Panc1 (cell line): ENCODE measurements at places on chromosomes 5 and 9. TPM values are rescaled to one million over a fixed set of nuclear protein-coding genes. Genes with fewer than 3 reads are reported as not detected.

GAS1 gene
- 0.13 TPM for total RNA-seq

CDC42SE2 gene
- total RNA-seq: 46.1 TPM

IPPK gene
- 5.4 TPM for total RNA-seq

PCDHB12 gene
- 0.44 TPM for total RNA-seq

BTNL3 gene
- total RNA-seq: not detected

TMEM174 gene
- not detected for total RNA-seq

GABRP gene
- not detected for total RNA-seq

FOXI1 gene
- 0.44 TPM for total RNA-seq

GSN gene
- total RNA-seq: 278 TPM

TNC gene
- total RNA-seq: 5.7 TPM

SOX30 gene
- not detected for total RNA-seq

DNA sequence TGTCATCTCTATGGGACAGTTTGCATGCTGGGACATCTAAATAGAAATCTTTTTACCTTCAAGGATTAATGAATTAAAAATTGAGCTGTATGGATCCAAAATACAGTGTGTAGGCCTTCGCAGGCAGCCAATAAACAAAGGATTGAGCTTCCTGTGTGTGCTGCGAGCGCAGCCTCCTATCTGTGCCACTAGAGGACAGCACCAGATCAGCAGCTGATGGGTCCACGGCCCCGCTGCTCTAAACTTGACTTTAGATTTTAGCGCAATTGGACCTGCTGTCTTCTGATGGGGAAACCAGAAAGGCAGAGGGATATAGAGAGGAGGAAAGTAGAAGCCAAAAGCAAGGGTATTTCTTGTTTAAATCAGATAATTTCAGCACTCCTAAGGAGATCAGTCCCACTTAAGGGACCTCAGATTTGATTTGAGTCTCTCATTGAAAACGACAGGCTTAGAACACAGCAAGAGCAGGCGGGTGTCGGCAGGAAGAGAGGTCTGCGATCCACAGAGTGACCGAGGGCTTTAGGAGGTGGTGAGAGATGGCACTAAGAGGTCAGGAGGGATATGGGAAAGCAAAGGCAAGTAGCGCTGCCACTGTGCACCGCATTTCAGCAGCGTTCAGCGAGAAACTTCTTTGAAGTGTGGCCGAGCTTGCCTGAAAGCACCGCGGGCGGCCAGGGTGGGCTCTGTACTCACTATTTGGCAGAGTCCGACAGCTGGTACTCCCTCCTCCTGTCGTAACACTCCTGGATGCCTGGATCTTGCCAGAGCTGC is 214.3 kb downstream of the GNA14 start:
- no peaks in the 10 kb centered on the region for H3K36me3 ChIP-seq
- H3K4me1 ChIP-seq: no peaks in the 10 kb centered on the region
- H3K27ac ChIP-seq: no peak overlapping the region

DNA sequence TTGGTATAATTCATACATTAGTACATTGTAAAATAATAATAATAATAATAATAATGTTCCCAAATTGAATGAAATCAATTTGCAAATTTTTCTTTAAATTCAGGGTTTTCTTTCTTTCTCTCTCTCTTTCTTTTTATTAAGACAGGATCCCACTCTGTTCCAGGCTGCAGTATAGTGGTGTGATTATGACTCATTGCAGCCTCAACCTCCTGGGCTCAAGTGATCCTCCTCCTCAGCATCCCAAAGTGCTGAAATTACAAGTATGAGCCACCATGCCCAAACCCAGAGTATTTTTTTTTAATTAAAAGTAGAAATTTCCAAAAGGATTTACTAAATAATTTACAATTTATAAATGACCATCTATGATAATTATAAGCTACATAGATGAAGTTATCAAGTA is 117.7 kb downstream of the HOMER1 start:
- no peaks in the 10 kb centered on the region for H3K4me1 ChIP-seq
- no peak overlapping the region for H3K27ac ChIP-seq
- H3K36me3 ChIP-seq: no peaks in the 10 kb centered on the region
- no peak for DNase-seq
- no peak overlapping the region for H3K4me3 ChIP-seq
- H3K27me3 ChIP-seq: no peaks in the 10 kb centered on the region

DNA sequence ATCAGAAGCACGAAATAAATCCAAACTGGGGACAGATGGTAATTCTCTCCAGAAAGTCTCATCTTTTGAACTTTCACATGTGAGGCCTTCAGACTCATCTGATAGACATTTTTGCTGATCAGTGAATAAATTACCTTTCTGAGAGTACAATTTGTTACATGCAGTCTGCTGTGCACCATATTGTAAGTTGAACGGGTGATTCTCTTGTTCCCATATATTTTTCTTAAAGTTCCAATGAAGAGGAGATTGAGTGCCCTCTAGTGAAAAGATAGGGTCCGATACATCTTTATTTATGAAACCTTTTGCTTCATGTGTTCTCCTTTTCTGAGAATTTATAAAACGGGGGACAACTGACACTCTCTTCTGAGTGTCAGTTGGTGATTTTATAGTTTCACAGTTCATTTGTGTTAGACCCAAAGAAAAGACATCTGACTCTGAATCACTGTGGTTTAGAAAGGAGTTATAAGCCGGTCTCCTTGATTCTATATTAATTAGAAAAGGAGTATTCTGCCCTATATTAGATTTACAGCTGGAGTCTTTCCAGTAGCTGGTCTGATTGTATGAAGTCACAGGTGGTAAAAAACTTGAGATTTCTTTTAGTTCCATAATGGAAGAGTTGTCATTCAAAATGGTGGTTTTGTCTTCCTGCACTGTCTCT is 30.4 kb downstream of the GNG10 start:
- H3K27ac ChIP-seq: peak overlapping the region; percentile 65
- no peaks in the 10 kb centered on the region for H3K36me3 ChIP-seq
- H3K4me3 ChIP-seq: no peak overlapping the region

DNA sequence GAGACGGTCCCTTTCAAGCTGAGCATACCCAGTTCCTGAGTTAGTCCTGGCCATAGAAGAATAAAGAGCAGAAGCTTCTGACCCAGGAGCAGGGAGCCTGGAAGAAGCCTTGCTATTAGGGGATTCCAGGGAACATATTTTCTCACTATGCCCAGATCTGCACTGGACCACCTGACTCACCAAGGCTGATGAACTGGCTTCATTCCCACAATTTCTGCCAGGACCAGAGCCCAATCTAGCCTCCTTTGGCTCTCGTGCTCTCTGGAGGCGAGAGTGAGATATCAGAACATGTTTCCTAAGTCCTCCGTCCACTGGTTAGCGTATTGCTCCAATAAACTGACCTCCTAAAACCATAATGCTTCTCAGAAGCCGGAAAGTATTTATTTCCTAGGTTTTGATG is 9.9 kb downstream of the GABBR2 start:
- H3K27me3 ChIP-seq: no peaks in the 10 kb centered on the region; the same call in 1 of the 2 replicates
- no peak overlapping the region for H3K27ac ChIP-seq
- no peak for DNase-seq

DNA sequence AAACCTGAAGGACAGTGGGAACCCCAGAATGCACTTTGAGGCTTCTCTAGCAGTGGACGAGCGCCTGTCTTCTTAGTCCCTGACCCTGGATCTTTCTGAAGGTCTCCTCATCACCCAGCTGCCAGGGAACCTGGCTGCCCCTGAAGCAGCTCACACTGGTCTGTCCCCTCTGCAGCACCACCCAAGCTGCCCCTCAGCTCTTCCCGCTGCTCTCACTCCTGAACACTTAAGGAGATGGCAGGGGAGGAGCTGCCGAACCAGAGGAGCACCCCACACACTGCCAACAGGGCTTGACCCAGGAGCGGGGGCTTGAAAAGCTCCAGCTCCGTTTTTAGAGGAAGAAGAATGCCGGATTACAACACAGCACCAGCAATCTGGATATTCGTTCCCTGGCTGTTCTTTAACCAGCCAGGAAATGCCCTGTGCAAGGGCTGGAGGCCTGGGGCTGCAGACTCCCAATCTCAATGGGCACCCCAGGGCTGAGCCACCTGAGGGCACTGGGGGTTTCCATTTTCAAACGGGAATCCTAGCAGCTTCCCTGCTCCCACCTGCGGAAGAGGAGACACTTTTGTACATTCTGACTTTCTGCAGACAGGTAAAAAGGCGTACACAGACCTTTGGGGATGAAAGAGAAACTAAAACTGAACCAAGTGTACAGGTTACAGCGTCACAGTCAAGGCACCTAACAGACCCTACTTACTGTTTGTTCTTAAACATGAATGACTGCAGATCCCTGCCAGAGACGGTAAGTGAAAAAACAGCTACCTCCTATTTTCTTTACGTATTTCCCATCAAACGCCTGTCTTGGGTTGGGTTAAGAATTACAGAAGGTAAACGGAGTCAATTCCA is 36.3 kb downstream of the GOLM1 start:
- no peak overlapping the region for H3K27ac ChIP-seq
- no peak overlapping the region for H3K4me3 ChIP-seq
- no peaks in the 10 kb centered on the region for H3K36me3 ChIP-seq
- no peak for DNase-seq
- no peaks in the 10 kb centered on the region for H3K27me3 ChIP-seq

DNA sequence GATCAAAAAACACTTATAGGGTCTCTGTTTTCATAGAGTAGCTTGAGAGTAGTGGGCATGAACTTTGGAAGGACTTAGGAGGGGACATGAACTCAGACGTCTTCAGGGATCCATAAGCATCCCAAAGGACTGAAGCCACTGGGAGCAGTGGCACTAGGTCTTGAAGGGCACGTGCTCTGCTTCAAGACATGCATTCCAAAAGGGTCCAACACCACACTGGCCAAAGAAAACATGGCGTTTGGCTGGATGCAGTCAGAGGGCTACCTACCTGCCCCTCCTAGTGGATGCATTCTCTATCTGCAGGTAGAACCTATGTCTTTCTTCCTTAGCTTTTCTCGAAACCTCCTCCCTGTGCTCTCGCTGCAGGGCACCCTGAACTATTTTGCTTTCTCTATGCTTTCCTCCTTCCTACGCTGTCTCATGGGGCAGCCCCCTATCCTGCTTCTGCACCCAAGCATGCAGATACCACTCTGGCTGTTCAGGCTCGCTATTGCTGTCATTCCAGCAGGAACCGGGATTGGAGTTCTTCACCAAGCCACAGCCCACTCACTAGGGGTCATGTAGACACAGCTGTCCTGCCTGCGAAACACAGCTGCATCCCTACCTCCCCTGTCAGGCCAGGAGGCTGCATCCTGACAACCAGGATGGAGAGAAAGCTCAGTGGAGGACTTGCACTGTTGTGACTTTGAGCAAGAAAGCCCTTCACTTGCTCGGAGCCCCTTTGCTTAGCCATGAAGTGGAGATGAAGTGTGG is 11.9 kb downstream of the FAM240B start:
- DNase-seq: no peak
- no peaks in the 10 kb centered on the region; the same call in 1 of the 2 replicates for H3K36me3 ChIP-seq
- no peak overlapping the region for H3K27ac ChIP-seq
- no peak overlapping the region for H3K4me3 ChIP-seq
- H3K4me1 ChIP-seq: no peaks in the 10 kb centered on the region

GRCh38 chr5:41143131-41143901 is 70.0 kb downstream of the C6 start:
- no peak overlapping the region for H3K4me3 ChIP-seq
- no peaks in the 10 kb centered on the region for H3K36me3 ChIP-seq
- H3K27me3 ChIP-seq: no peaks in the 10 kb centered on the region; the same call in 1 of the 2 replicates
- no peak for DNase-seq
- H3K4me1 ChIP-seq: no peaks in the 10 kb centered on the region

GRCh38 chr5:13214182-13214581 is 730.3 kb downstream of the DNAH5 start:
- DNase-seq: no peak
- H3K27ac ChIP-seq: no peak overlapping the region
- H3K4me3 ChIP-seq: no peak overlapping the region
- no peaks in the 10 kb centered on the region for H3K36me3 ChIP-seq
- no peaks in the 10 kb centered on the region for H3K27me3 ChIP-seq

DNA sequence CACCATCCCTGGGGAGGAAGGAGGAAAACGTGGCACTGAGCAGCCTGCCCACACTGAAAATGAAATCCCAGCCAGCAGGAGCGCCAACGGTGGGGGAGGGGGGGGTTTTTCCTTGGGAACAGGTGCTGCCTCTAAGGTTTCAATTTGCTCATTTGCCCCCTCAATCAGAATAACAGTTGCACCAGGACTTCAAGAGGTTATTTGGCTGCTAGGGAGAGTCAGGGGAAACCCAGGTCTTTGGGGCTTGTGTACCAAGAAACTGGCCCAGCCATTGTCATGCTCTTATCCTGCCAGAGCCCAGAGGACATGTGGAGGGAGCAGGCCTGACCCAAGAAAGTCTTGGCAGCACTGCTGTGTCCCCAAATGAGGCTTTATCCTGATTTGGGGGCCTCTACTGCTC is 66.5 kb downstream of the NDFIP1 start:
- no peak for DNase-seq
- no peak overlapping the region for H3K4me3 ChIP-seq
- H3K4me1 ChIP-seq: no peaks in the 10 kb centered on the region
- no peaks in the 10 kb centered on the region for H3K36me3 ChIP-seq
- H3K27ac ChIP-seq: peak overlapping the region; percentile 10; the same call in 1 of the 2 replicates

GRCh38 chr9:81320909-81321482 is 368.4 kb downstream of the TLE1 start:
- H3K27ac ChIP-seq: no peak overlapping the region
- H3K4me1 ChIP-seq: no peaks in the 10 kb centered on the region
- no peak for DNase-seq
- no peaks in the 10 kb centered on the region for H3K27me3 ChIP-seq

- H3K36me3 ChIP-seq: no peaks in the 10 kb centered on the region; the same call in 1 of the 2 replicates
- H3K4me3 ChIP-seq: no peak overlapping the region
- no peak for DNase-seq
- H3K27ac ChIP-seq: peak overlapping the region; percentile 82
Measured at GRCh38 chr5:150626853-150627276, 13.6 kb upstream of the SYNPO start.

GRCh38 chr9:85208666-85209065 is 533.1 kb downstream of the AGTPBP1 start:
- no peak for DNase-seq
- no peaks in the 10 kb centered on the region for H3K36me3 ChIP-seq
- H3K27ac ChIP-seq: no peak overlapping the region
- H3K4me3 ChIP-seq: no peak overlapping the region
- H3K4me1 ChIP-seq: no peaks in the 10 kb centered on the region

DNA sequence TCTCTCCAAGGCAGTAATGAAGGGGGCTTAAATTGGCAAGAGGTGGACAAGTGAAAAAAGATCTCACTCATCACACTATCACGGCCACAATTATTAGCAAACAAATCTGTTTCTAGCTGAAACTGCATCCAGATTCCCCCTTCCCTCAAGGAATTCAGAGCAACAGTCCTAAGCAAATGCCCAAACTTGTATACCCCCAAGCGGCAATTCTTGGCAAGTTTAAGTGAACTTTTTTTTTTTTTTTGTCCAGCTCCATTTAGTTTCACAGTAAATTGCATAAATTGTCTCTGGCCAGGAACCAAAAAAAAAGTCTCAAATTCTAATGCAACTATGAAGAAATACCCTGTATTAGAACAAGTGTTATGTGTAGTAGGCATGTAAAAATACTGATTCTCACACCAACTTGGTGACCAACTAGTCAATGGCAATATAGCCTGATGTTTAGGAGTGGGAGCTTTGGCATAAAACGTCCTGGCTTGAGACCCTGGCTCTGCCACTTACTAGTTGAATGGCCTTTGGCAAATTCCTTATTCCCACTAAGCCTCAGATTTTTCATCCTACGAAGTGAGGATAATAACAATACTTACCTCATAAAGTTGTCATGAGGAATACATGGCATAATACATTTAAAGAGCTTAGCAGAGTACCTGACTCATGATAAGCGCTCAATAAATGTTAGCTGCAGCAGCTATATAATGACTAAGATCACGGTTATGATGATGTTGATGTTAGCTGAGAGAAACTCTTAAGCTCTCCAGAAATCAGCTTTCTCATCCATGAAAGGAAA is 193.2 kb downstream of the ADAMTSL1 start:
- H3K4me1 ChIP-seq: no peaks in the 10 kb centered on the region
- H3K36me3 ChIP-seq: no peaks in the 10 kb centered on the region
- no peak for DNase-seq
